Stimulated activated CD4-positive, alpha-beta T cell treated with anti-CD3 and anti-CD28 coated beads, Interleukin-4, amount 100 ng/mL, for 24 hours (primary cell): ENCODE measurements at places on chromosomes 11 and 22.

- no peak for DNase-seq
These were observed 3.0 kb downstream of the SNX19 start for GRCh38 chr11:130913268-130913667.

DNA sequence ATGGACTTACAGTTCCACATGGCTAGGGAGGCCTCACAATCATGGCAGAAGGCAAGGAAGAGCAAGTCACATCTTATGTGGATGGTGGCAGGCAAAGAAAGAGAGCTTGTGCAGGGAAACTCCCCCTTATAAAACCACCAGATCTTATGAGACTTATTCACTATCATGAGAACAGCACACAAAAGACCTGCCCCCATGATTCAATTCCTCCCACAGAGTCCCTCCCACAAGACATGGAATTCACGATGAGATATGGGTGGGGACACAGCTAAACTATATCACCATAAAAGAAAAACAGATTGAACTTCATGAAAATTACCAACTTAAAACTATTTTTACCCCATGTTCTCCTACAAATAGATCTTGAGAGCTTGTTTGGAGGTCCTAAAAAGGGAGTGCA is 19.6 kb downstream of the ENTHD1 start:
- DNase-seq = peak; percentile 29

GRCh38 chr22:27846248-27846757 is 44.7 kb upstream of the MN1 start:
- DNase-seq = no peak

GRCh38 chr11:100329352-100329751 is 357.7 kb upstream of the ARHGAP42 start:
- DNase-seq = no peak

- DNase-seq = peak; percentile 85
These were observed 17.8 kb upstream of the WNT7B start for GRCh38 chr22:45994491-45995404.
